ENCODE measurements at places on chromosomes 13 and 19.
A peak's percentile ranks its signal among the peaks of the same experiment; 100 is the strongest.

DNA sequence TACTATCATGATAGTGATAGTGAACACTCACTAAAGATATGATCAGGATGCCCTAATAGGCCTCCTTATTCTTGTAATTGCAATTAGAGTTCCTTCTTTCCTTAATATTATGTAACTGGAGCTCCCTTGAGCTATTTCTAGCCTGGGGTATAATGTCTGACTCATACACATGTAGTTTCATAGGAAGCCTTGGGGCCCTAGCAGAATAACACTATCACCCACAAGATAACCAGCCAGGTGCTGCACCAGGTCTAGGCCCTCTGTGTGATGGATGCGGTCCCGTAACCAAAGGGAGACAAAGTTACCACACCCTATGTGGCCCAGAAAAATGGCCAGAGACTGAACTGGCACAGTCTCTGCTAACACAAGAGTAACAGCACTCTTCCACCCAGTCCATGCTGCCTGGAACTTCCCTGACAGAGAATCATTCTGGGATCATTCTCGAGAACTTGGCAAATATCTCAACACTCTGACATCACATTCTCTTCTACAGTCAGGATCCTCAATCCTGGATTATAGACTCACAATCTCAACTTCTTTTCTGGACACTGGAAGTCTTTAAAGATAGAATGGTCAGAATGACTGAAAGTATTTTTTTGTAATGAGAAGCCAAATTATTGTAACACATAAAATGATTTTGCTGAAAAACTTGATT is 32.6 kb upstream of the IGFL4 start:
- no peak for DNase-seq

- no peak for DNase-seq
These were observed 11.2 kb upstream of the KLF12 start for GRCh38 chr13:74145249-74145975.

DNA sequence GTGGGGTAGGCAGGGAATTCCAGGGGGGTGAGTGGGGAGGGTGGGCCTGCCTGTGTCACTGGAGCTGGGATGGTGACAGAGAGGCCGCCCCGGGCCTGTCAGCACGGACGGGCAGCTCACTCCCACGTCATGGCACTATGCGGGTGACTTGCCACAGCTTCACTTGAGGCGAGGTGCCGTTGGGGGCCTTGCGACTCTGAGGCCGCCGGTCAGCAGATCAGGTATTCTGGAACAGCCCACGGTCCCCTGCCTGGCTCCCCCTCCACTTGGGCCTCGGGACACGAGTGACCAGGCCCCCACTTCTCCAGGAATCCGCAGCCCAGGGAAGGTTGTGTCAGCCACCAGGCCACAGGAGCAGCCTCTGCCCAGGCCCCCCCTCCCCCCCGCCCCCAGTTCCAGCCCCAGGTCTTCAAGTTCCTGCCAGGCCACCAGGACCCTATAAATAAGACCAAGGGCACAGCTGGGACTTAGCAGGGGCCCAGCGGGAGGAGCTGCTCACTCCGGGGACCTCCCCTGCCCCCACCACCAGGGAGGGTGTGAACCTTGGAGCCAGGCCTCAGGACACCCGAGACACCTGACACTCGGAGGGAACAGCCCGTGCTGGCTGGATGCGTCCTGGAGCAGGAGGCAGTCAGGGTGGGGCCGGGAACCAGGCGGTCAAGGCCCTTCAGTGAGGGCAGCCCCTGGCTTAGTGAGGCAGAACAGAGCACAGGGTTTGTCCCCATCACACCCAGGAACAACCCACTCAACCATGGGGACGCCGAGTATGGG is 2.7 kb upstream of the MIDN start:
- DNase-seq: no peak

- DNase-seq: no peak
These were observed 23.2 kb upstream of the TTYH1 start for GRCh38 chr19:54392105-54392504.

DNA sequence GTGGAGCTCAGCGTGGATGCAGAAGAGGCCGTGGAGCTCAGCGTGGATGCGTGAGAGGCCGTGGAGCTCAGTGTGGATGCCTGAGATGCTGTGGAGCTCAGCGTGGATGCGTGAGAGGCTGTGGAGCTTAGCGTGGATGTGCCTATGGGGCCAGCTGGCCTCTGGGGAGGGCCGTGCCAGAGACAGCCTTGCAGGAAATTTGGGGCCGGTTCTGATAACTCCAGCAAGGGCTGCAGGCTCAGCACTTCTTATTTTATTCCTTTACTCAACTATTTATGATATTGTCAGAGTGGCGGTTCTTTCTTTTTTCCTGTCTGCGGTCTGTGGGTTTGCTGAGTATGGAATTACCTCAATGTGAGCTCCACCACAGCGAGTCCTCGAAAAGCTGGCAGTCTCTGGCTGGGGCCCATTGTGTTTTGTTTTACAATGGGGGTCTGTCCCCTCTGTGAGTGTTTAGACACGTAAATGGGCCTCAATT is 17.8 kb upstream of the TMEM255B start:
- peak; percentile 17 for DNase-seq

DNA sequence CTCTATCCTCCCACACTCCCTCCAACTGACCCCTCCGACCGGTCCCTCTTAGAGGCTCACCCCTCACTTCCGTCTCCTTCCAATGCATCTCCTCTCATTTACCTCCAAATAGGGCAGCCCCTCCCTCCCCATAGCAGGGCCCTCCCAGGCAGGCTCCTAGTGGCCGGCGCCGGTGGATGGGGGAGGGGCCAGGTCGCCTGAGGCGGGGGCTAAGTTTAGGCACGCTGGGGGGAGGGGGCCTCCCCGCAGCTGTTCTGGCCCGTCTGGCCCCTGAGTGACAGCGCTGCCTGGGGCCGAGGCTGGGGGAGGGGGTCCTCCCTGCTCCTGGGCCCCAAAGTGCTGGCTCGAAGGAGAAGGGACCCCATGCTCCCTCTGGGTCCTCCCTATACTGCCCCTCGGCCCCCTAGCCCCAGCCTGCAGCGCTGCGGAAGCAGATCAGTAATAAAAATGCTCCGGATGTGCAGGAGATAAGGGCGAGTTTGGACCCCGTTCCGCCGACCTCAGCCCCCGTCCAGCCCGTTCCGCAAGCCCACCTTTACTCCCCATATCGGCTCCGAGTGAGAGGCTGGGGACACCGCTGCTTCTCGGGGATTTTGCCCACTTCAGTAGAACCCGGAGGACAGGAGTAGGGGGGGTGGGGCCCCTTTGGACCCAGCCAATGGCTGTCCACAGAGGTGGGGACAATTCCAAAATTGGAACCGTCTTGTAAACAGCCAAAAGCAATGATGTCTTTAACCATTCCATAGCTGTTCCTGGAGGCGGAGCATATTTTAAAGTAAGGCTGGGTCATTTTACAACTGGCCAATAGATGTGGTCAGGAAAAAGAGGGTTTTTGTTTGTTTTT is 4.0 kb downstream of the RTN2 start:
- DNase-seq: no peak

- DNase-seq: no peak
These were observed 9.4 kb downstream of the CCDC124 start for GRCh38 chr19:17942181-17942580.

DNA sequence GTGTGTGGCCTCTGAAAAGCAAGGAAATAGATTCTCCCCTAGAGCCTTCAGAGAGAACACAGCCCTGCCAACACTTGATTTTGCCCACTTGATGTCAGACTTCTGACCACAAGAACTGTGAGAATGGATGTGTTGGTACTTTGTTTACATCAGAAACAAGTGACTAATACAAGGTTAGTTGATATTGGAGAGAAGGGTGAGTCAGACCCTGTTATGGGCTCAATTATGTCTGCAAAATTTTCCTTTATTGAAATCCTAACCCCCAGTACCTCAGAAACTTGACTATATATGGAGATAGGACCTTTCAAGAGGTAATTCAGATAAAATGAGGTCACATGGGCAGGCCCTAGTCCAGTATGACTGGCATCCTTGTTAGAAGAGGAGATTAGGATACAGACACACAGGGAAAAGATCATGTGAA is 226.7 kb downstream of the RFC3 start:
- DNase-seq: no peak

- DNase-seq: no peak
These were observed 42.6 kb downstream of the CYP4F22 start for GRCh38 chr19:15550929-15551292.

- peak; percentile 14 for DNase-seq
These were observed 234.3 kb downstream of the LMO7 start for GRCh38 chr13:75870397-75870903.

- DNase-seq: no peak
These were observed 352.9 kb downstream of the FOXO1 start for GRCh38 chr13:40313269-40314200.

- DNase-seq: no peak
These were observed 72.6 kb downstream of the SIPA1L3 start for GRCh38 chr19:37979547-37980082.

GRCh38 chr13:76683854-76684253 is 202.4 kb downstream of the KCTD12 start:
- DNase-seq: no peak
